Vagina (tissue), 2 donors: ENCODE measurements at places on chromosomes 7 and 10.

GRCh38 chr7:116630932-116631671, 40.9 kb upstream of the MET start:
- no peak for DNase-seq

GRCh38 chr10:31426401-31426800, 107.4 kb downstream of the ZEB1 start:
- no peak for DNase-seq

GRCh38 chr7:48528646-48529045, 357.4 kb downstream of the ABCA13 start:
- no peak for DNase-seq

DNA sequence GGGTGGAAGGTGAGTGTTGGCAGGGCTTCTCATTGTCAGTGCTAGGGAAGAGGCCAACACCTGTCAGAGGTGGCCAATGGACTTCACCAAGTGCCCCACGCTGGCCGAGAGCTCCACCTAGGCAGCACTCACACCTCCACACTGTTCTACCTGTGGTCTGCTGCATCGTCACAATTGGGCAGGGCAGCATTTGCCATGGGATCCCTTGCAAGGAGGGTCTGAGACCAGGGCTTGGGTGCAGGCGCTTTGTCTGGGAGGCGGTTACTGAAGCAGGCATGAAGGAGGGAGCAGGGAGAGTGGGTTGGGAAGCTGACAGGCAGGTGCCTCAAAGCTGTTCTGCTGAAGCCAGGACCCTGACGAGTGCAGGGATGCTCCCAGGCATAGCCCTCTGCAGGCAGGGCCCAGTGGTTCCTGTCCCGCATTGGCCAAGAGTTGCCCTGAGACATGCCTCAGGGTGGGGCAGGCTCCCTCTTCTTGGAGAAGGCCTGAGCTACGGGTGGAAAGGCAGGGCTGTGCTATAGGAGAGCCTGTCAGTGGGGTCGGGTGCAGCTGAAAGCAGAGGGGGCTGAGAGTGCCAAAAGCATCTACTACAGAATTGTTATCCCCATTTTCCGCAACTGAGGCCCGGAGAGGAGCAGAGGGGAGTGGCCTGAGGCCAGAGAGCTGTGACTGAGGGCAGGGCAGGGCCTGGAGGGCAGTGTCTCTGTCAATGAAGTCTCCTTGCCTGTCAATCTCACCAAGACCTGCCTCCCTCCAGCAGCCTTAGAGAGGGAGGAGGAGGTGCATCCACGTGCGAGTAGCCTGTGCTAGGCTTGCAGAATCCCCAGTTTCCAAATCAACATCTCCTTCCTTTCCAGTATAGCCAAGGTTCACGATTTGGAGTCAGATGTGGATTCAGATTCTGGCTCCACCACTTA, 4.0 kb downstream of the RBP3 start:
- no peak for DNase-seq

DNA sequence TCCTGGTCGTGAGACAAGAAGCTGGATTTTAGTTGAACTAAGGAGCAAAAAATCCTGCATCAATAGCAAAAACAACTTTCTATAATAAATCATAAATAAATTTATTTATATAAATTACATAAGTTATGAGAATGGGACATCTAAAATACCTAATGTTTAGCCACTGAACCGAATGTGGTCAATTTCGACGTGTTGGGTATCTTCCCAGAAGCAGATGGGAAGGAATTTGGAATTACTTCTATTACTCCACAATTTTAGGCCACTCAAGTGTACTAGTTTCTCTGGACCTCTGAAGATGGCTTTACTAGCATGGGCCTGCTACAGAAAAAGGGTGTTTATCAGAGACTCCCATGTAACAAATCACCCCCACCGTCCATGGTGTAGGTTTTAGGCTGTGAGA, 172.0 kb downstream of the PRPF18 start:
- DNase-seq: no peak

DNA sequence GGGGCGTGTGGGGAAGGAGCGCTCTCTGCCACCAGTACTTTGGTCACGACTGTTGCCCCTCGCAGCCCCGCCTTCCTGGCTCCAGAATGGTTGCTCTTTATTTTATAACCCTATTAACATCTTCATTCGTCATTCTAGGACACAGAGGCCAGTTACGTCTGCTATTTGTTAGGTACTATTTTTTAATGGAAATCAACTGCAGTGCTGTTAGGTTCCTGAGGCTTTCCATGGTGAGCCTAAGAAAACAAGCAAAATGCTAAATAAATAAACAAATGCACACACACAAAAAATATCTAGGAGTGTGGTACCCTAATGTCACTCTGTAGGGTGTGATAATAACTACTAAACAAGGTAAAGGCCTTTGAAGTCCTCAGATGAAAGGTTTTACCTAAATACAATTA, 71.1 kb downstream of the SLC37A3 start:
- no peak for DNase-seq

GRCh38 chr7:147014286-147014955, 897.8 kb downstream of the CNTNAP2 start:
- DNase-seq: no peak

GRCh38 chr10:13994932-13995331, 335.8 kb downstream of the FRMD4A start:
- DNase-seq: no peak

DNA sequence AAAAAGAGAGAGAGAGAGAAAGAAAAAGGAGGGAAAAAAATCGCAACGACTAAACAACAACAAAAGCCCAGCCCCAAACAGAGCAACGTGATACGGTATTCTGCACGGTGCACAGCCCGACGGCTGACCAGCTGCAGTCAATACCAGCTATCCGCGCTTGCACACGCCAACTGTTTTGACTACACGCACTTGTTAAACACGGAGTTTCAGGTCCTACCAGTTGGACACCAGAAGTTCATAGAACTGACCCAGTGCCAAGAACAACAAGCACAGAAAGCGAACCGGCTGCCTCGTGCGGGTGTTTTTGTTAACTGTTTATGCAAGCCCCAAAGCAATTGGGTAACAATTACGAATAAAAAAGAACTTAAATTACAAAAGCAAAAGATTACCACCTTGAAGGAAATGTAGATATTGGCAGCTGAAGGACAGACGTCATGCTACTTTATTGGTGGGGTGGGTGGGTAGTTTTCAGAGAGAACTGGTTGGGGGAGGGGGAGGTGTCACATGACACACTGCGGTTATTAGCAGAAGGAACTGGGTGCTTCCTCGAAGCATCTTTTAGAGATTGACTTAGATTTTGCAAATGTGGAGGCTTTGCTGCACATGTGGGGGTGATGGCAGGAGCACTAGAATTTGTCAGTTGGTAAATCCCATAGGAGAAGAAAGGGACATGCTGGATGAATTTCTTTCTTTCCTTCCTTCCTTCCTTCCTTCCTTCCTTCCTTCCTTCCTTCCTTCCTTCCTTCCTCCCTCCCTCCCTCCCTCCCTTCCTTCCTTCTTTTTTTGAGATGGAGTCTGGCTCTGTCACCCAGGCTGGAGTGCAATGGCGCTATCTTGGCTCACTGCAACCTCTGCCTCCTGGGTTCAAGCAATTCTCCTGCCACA, 110.6 kb upstream of the EFCAB10 start:
- no peak for DNase-seq

DNA sequence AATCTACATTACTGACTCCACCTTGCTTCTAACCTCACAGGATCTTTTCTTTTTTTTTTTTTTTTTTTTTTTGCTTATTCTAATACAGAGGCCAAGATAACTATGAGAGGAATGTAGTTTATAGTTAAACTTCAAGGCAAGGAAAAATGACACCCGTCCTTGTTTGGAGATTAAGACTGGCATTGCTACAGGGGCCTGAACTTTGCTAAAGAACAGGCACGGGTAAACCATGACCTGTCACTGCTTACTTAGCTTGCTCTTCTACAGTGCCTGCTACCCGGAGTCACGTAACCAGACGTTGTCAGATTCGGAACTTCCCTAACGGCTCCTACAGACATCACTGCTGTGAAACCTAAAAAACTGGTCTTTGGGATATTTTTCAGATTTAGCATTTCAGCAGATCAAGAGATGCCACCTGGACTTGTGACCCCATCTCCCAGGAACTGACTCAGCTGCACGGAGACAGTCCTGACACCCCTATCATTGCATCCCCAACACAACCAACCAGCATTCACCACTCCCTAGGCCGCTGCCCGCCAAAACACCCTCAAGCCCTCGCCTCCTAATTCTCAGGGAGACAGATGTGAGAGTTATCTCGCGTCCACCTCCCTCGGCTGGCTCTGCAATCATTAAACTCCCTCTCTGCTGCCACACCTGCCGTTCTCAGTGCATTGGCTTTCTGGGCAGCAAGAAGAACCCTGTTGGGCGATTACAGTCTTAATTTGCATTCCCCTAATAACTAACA, 27.5 kb downstream of the MAD1L1 start:
- DNase-seq: no peak
